ENCODE measurements at places on chromosomes 4 and X. TPM values are rescaled to one million over a fixed set of nuclear protein-coding genes. Genes with fewer than 3 reads are reported as not detected.

Gene MAGEA11
- not detected for total RNA-seq

Gene SPARCL1
- 6.6 TPM for total RNA-seq

Gene PPP1R2C
- total RNA-seq: not detected

Gene SLC49A3
- total RNA-seq: 10.5 TPM

Gene KCNIP4
- 2.6 TPM for total RNA-seq

Gene PPP4R3C
- total RNA-seq: not detected

Gene CCDC110
- 1.0 TPM for total RNA-seq

Measured in mesothelial cell of epicardium (in vitro differentiated cells).